ENCODE measurements at places on chromosomes 2 and 18.

GRCh38 chr18:2180586-2180985 lies 390.7 kb downstream of the METTL4 start:
- DNase-seq, result no peak

- DNase-seq, result no peak
Measured at GRCh38 chr18:23067236-23067635, 68.0 kb upstream of the CABLES1 start.

DNA sequence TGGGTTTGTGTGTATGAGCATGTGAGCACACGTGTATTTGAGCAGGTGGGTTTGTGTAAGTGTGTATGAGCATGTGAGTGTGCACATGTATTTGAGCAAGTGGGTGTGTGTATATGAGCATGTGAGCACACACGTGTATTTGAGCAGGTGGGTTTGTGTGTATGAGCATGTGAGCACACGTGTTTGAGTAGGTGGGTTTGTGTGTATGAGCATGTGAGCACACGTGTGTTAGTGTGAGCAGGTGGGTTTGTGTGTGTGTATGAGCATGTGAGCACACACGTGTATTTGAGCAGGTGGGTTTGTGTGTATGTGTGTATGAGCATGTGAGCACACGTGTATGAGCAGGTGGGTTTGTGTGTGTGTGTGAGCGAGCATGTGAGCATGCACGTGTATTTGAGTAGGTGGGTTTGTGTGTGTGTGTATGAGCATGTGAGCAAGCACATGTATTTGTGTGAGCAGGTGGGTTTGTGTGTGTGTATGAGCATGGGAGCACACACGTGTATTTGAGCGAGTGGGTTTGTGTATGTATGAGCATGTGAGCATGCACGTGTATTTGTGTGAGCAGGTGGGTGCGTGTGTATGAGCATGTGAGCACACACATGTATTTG lies 169.7 kb downstream of the TWIST2 start:
- DNase-seq, result no peak

DNA sequence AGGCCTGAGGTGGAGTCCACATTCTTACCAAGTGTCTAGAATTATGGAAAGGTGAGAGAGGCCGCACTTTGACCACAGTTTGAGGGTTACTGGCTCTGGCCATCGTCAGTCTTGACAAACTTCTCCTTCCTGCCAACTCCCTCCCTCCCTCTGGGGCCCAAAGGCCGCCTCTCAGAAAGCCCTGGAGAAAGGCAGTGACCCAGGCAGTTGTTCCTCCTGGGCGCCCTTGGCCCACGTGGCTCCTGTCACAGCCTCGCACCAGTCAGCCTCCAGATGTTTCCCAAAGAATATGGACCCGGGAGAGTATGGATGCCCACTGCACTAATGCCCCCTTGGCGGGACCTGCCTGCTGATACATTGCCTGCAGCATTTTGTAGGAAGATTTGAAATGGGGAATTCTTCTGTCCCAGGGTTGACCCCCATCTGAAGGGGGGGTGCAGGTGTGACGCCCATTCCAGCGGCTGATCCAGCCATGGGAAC lies 61.7 kb downstream of the ASB1 start:
- DNase-seq, result no peak

- no peak for DNase-seq
Measured at GRCh38 chr2:85133751-85134254, 611 bp downstream of the TCF7L1 start.

DNA sequence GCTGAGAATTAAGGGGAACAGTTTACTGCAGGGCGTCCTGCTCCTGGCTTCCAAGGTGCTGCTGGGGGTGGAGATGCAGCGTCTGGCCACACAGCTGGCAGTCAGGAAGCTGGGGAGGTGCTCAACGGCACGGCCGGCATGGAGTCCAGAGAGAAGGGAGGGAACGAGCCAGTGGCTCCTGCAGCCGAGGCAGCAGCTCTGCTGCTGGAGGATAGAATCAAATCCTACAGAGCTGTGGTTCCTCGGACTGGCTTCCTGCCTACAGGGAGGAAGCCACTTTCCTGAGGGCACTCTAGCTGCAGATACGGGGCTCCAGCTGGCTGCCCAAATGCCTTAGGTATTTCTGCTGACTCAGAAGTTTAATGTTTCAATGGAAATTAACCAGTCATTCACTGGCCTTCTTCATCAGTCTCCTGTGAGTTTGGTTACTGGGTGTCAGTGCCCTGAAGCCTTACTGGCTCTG lies 266.3 kb downstream of the TWIST2 start:
- no peak for DNase-seq

DNA sequence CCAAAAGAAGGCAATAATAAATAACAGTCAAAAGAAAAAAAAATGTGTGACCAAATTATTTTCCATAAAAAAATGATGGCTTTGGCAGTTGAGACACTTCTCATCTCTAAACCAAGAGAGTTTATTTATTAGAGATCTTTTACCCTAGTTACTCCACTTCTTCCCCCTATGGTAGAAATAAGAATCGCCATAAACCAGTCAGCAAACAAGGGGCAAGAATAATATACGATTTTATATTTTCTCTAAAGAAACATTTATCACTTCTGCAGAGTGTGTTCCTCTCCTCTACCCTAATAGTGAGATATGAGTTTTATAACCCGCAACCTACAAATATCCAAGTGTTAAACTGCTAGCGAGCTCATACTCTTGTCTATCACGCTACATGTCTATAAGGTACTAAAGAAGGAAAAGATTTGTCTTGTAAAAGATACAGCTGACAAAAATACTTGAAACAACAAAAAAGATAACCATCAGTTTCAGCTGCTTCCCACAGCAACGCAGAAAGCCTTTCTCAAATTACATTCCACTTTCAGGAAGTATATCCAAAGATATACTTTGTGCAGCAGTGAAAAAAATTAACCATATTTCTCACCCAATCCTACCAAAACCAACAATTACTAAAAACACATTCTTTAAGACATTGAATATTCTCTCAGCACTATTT lies 2.3 kb downstream of the RNF103 start:
- no peak for DNase-seq

GRCh38 chr2:234451852-234452625 lies 44.8 kb downstream of the ARL4C start:
- no peak for DNase-seq

GRCh38 chr2:157290525-157290924 lies 33.0 kb downstream of the GALNT5 start:
- no peak for DNase-seq

Measured in stimulated activated CD8-positive, alpha-beta memory T cell treated with anti-CD3 and anti-CD28 coated beads, Interleukin-12 subunit alpha, Interleukin-12 subunit beta, amount 100 ng/mL, for 1 hour (primary cell).